ENCODE measurements at places on chromosomes 16 and 17. TPM values are rescaled to one million over a fixed set of nuclear protein-coding genes. Genes with fewer than 3 reads are reported as not detected.

Gene SHMT1
- total RNA-seq, result 257 TPM

Gene ADGRG1
- total RNA-seq, result 25.6 TPM

Gene NTN1
- 1.3 TPM for total RNA-seq

Gene OTOA
- total RNA-seq, result 0.19 TPM

Gene KCNJ2
- 5.3 TPM for total RNA-seq

Gene KRT37
- total RNA-seq, result not detected

Gene TEKT3
- 3.3 TPM for total RNA-seq

Gene DLG4
- 17.0 TPM for total RNA-seq

Gene NXN
- total RNA-seq, result 8.1 TPM

Gene SHISA9
- total RNA-seq, result not detected

Gene IRX3
- 11.7 TPM for total RNA-seq

Data from subcutaneous adipose tissue (tissue), 4 donors.